ENCODE measurements at places on chromosomes 7 and 10. TPM values are rescaled to one million over a fixed set of nuclear protein-coding genes. Genes with fewer than 3 reads are reported as not detected.

- H3K4me3 ChIP-seq: no peak overlapping the region
- H3K36me3 ChIP-seq: no peaks in the 10 kb centered on the region
- no peak for DNase-seq
- H3K4me1 ChIP-seq: no peaks in the 10 kb centered on the region
- no peaks in the 10 kb centered on the region for H3K27me3 ChIP-seq
Measured at GRCh38 chr7:94195813-94196212, 191.7 kb upstream of the BET1 start.

DNA sequence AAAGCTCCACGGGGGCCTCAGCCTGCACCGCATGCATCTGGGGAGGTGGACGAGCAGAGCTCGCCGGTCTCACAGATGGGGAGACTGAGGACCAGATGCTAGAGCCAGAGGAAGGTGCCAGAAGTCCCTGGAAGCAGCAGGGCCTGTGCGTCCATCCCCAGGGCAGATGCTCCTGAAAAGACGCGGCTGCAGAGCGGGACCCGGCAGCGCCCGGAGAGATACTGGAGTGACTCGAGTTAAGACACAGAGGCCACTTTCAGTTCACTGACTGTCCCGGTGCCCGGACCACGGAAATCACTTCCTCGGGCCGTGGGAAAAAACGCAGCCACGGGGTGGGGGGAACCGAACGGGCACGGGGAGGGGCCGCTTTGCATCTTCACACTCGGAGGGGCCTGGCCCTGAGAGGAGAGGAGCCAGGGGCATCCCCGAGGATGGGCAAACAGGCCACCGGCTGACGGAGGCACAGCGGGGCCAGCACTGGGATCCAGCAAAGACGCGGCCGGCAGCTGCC lies 85.4 kb downstream of the FOXL3 start:
- no peaks in the 10 kb centered on the region for H3K27me3 ChIP-seq
- H3K4me1 ChIP-seq: peaks cover 3% of the 10 kb centered on the region
- no peak overlapping the region for H3K27ac ChIP-seq
- H3K36me3 ChIP-seq: no peaks in the 10 kb centered on the region
- no peak overlapping the region for H3K4me3 ChIP-seq

DNA sequence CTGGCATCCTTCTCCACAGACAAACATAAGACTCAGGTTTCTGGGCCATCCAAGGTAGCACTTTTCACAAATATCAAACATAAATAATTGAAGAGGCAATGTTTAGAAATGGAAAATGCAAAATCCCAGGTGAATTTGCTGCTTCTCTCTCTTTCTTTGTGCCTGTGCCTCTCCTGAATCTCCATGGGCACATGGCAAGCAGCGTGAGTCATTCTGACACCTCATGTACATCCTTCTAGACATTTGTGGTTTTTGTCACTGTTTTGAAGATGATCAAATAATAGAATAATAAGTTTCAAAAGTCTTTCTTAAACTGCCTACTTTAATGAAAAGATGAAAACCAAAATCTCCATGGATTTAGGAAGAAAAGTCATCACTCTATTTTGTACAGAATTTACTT lies 60.3 kb upstream of the RAB11FIP2 start:
- no peaks in the 10 kb centered on the region for H3K36me3 ChIP-seq
- peaks cover 10% of the 10 kb centered on the region for H3K4me1 ChIP-seq
- DNase-seq: no peak
- peaks cover 18% of the 10 kb centered on the region for H3K27me3 ChIP-seq

NRBF2 gene
- total RNA-seq: 21.3 TPM

DNA sequence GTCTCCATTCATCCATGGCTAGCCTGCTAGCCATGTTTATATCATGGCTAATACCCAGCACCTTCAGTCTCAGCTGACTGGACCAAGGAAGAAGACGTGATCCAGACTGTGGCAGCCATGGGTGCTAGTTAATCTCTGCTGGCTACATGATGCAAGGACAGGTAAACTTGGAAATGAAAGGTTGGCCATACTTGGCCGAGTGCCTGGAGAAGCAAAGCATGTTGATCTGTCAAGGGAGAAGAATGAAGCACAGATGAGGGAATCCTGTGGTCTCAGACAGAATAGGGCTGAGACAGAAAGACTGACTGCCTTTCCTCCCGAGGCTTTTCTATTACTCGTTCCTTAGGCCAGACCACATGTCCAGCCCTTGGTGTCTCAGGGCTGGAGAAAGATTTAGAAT lies 41.1 kb downstream of the CPVL start:
- peaks cover 9% of the 10 kb centered on the region for H3K27me3 ChIP-seq
- peaks cover 4% of the 10 kb centered on the region for H3K4me1 ChIP-seq
- no peaks in the 10 kb centered on the region for H3K36me3 ChIP-seq
- H3K4me3 ChIP-seq: no peak overlapping the region
- H3K27ac ChIP-seq: no peak overlapping the region
- no peak for DNase-seq

Data from activated CD4-positive, alpha-beta T cell treated with anti-CD3 and anti-CD28 coated beads, Interleukin-2, amount 10 ng/mL, durations not matched to agents 7 days and 5 days (primary cell).